ENCODE measurements at places on chromosomes 16 and 17.

DNA sequence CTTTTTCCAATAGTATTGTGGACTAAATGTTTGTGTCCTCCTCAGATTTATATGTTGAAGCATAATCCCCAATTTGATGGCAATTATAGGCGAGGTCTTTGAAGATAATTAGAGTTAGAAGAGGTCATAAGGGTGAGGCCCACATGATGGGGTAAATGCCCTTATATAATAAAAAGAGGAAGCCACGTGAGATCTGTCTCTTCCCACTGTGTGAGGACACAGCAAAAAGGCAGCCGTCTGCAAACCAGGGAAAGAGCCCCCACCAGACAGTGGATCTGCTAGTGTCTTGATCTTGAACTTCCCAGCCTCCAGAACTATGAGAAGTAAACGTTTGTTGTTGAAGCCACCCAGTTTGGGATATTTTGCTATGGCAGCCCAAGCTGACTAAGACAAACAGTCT, 76.0 kb downstream of the LYRM1 start:
- no peak for DNase-seq

GRCh38 chr16:15434079-15434424, 336 bp upstream of the BMERB1 start:
- no peak for DNase-seq

DNA sequence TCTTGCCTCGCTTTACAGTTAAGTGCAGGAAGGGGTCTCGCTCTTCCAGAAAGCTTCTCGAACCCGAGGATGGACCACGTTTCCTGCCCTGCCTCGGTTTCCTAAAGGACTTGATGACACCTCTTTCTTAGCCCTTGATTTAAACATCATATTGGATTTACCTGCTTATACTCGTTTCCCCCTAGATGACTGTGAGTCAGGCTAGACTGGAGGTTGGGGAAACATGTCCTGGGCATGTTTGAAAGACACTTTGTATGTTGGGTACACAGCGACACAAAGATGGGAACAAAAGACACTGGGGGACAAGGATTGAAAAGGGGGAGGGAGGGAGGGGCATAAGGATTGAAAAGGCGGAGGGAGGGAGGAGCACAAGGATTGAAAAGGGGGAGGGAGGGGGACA, 30.0 kb downstream of the SDK2 start:
- peak; percentile 88 for DNase-seq

- DNase-seq = peak; percentile 69
Measured at GRCh38 chr16:53085369-53085843, 30.6 kb downstream of the CHD9 start.

- DNase-seq = peak; percentile 77
Measured at GRCh38 chr16:14050291-14051027, 20.7 kb upstream of the MRTFB start.

DNA sequence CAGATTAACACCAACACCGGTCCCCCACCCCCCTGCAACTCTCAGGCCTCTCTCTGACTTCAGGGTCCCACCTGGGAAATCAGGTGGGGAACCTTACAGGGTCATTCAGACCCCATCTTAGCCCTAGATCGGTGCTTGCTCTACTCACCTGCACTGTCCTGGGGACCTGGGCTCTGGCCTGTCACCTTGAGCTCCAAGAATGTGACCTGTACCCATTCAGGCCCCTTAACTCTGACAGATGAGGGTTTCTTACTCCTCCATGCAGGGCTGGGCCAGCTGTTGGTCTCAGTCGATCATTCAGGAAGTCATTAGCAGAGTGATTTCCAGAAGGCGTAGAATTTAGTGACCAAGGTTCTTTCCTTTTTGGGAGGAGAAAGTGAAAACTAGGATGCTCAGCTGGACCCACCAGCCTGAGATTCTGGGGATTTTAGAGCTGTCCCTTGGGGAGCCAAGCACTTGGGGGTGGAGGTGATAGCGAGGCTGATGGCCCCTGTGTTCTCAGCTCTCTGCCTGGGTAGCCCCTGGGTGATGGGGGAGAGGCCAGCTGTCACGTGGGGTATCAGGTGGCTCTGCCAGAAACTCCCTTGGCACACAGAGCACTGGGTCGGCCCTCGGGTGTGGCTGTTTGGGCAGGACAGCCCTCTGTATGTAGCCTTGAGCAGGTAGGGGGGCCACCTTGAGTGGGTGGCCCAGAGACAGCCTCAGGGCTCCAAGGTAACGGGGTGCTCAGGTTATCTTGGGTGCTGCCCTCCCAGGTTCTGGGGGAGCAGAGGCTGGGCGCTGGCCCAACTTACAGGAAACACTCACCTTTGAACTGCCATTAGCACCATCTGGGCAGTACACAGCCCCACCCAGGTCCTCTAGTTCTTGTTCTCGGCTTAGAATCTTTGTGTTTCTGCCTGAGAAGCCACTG, 724 bp downstream of the MVP start:
- peak; percentile 55 for DNase-seq

GRCh38 chr17:29592850-29593551, at the start of gene ANKRD13B:
Gene ANKRD13B (plus strand): TSS chr17:29593132. CDS start chr17:29593622, 490 bp downstream.
- no peak for DNase-seq

DNA sequence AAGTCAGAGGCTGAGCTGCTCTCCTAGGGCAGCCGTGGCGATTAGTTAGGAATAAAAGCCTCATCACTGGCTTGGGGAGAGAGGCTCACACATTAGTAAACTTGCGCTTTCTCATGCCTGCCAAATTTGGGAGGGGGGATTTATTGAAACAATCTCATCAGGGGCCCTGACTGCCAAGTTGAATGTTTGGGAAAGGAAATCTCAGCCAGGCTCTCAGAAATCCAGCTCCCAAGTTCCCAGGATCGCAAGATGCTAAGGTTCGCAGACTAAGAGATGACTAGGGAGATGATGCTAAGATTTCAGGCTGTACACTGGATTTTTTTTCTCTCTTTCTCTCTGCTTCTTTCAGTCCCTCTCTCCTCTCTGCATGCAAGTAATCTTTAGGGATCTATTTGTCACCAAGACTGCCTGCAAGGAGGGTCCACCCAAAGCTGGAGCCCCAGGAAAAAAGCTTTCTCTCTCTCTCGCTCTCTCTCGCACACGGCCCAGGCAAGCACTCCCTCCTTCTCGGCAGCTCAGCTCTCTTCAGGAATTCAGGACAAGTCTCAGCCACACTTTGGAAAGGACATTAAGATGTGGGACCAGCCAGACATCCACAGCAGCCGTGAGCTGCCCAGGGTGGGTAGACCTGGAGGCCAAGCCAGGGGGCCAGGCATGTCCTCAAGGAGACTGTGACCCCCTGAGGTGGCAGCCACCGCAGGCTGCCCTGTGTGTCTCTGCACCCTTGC, 1.4 kb downstream of the GPR139 start:
- no peak for DNase-seq

- DNase-seq = no peak
Measured at GRCh38 chr17:64180089-64181073, 50.4 kb upstream of the ERN1 start.

- no peak for DNase-seq
Measured at GRCh38 chr16:89051521-89052166, 42.0 kb upstream of the ACSF3 start.

GRCh38 chr17:31820691-31821435, 38.2 kb downstream of the COPRS start:
- DNase-seq = peak; percentile 46

- no peak for DNase-seq
Measured at GRCh38 chr17:82088838-82089722, 9.0 kb downstream of the FASN start.

GRCh38 chr17:75061618-75062017, 14.6 kb downstream of the KCTD2 start:
- DNase-seq = no peak

GRCh38 chr17:34769049-34769448, 189.7 kb downstream of the TMEM132E start:
- DNase-seq = no peak

- DNase-seq = peak; percentile 31
Measured at GRCh38 chr16:28326881-28327610, 34.7 kb downstream of the SBK1 start.

- DNase-seq = no peak
Measured at GRCh38 chr17:78234261-78234865, 2.9 kb downstream of the TMEM235 start.

GRCh38 chr16:57146040-57146647, 39.7 kb downstream of the PSME3IP1 start:
- no peak for DNase-seq

Data from bronchial epithelial cell (primary cell).